ENCODE measurements at places on chromosomes 7 and 10. TPM values are rescaled to one million over a fixed set of nuclear protein-coding genes. Genes with fewer than 3 reads are reported as not detected.
A peak's percentile ranks its signal among the peaks of the same experiment; 100 is the strongest.

The ACSM6 gene
- not detected for total RNA-seq

The KLF14 gene
- not detected for total RNA-seq

The WAPL gene
- 25.1 TPM for total RNA-seq

The SUV39H2 gene
- total RNA-seq = 6.4 TPM

The POLR2J2 gene
- 4.2 TPM for total RNA-seq

The CCDC172 gene
- not detected for total RNA-seq

The THSD7A gene
- 2.0 TPM for total RNA-seq

The OPALIN gene
- total RNA-seq = not detected

The ANAPC16 gene
- 155 TPM for total RNA-seq

The MET gene
- 16.7 TPM for total RNA-seq

DNA sequence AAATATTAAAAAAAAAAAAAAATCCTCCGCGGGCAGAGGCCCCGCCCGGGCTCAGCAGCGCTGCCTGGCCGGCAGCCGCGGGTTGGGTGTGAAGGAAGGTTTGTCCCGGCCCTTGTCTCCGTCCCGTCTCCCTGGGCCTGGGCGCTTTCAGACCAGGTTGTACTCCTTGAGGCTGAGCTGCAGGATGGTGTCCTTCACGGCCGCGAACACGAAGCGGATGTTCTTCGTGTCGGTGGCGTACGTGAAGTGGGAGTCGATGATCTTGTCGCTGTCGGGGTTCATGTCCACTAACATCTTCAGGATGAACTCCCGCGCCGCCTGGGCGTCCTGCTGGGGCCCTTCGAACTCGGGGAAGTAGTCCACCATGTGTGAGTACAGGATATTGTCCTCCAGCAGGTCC is 123.7 kb upstream of the KCTD7 start:
- DNase-seq = peak; percentile 18

- no peak for DNase-seq
Measured at GRCh38 chr7:80807166-80807900, 111.5 kb downstream of the SEMA3C start.

GRCh38 chr10:9254353-9254752 is 1199.9 kb downstream of the GATA3 start:
- DNase-seq = no peak

GRCh38 chr7:44185729-44186128 is 3.5 kb downstream of the GCK start:
- no peak for DNase-seq

DNA sequence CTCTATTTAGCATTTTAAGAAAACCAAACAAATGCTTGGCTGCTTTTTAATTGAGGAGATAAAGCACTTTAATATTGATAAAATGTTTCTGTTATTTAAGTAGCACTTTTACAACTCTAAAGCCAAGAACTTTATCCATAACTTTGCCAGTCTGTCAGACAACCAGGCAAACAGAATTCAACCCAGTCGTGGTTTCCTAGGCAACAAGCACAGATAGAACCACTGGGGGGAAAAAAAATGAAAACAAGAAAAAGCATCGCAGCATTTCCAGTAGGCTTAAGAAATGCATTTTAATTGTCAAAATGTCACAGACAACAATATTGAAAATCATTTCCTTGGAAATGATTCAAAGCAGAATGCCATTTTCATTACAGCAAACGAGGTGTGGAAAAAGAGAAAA is 323.4 kb downstream of the PARD3 start:
- no peak for DNase-seq

DNA sequence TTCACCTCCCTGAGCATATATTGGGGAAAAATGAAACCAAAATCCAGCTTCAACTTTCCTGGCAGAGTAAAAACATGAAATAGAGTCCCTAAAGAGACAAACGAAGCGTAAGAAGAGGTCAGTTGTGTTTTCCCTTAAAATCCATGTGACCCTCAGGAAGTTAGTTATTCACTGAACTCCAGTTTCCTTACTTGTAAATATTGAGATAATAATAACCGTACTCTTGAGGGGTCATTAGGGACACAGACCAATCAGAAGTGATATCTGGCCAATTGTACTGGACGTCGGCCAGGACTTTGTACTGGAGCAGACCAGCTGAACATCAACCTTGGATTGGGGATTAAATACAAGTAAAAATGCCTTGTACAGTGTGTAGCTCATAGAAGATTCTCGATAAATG is 167.0 kb downstream of the GATA3 start:
- DNase-seq = peak; percentile 37

DNA sequence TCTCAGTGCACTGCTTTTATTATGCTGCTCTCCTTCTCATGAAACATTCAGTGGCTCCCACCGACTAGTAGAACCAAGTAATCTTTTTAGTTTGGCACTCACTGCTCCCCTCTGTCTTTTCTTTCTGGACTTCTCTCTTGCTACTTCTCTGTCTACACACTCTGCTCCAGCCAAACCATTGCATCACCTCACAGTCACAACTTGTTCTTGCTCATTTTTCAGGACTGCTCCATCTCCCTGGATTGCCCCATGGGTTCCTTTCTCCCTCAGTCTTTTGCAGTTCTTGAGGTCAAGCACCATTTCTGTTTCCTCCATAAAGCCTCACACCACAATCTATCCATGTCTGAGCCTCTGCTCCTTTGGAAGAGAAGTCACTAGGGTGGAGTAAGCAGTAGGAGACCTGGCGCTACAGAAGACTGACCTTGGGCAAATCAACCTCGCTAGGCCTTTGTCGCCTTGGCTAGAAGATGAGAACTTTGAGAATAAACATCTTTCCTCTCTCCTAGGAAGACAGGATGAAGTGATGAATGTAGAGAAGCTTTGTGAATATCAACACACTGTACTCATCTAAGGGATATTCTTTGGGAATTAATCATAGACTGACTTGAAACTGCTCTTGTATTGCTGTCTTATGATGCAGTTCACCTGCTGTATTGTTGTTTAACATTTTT is 186.2 kb downstream of the LRMDA start:
- peak; percentile 52 for DNase-seq

GRCh38 chr10:119312241-119312640 is 104.9 kb downstream of the GRK5 start:
- no peak for DNase-seq

DNA sequence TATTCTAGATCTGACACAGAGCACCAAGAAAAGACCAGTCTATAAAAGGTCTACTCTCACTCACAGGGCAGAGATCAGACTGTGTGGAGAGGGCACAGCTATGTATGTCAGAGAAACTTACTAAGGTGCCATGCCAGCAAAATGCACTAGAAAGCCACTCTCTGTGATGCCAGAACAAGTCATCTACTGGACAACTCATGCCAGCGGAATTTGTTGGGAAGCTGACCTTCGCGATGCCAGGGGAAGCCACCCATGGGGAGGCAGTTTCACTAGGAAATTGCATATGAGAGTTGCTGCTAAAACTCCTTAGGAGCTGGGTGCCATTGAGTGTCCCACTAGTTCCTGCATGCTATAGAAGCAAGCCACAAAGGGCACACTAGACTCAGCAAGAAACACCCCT is 58.5 kb downstream of the MICU1 start:
- DNase-seq = peak; percentile 35

- no peak for DNase-seq
Measured at GRCh38 chr10:91565226-91565625, 67.6 kb downstream of the PPP1R3C start.

DNA sequence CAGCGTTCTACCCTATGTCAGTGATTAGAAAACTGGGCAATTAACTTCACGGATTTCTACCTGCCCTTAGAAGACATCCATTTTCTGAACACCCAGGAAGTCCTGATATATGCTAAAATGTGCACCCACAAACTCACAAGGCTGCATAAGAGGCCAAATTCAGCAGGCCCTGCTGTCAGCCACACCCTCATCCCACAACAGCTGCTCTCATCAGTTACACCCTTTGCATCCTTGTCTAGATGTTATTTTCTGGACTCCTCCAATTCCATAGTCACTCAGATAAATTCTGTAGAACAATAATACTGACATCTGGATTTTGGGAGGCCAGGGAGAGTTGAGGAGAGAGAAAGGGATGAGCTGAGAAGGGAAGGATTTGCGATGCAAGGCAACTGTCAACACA is 208.9 kb downstream of the TAX1BP1 start:
- DNase-seq = no peak

- peak; percentile 40 for DNase-seq
Measured at GRCh38 chr10:649798-650440, 39.5 kb downstream of the DIP2C start.

- peak; percentile 50 for DNase-seq
Measured at GRCh38 chr10:61899997-61900828, 1.3 kb upstream of the ARID5B start.

GRCh38 chr10:68301790-68302502 is 29.9 kb upstream of the HNRNPH3 start:
- no peak for DNase-seq

DNA sequence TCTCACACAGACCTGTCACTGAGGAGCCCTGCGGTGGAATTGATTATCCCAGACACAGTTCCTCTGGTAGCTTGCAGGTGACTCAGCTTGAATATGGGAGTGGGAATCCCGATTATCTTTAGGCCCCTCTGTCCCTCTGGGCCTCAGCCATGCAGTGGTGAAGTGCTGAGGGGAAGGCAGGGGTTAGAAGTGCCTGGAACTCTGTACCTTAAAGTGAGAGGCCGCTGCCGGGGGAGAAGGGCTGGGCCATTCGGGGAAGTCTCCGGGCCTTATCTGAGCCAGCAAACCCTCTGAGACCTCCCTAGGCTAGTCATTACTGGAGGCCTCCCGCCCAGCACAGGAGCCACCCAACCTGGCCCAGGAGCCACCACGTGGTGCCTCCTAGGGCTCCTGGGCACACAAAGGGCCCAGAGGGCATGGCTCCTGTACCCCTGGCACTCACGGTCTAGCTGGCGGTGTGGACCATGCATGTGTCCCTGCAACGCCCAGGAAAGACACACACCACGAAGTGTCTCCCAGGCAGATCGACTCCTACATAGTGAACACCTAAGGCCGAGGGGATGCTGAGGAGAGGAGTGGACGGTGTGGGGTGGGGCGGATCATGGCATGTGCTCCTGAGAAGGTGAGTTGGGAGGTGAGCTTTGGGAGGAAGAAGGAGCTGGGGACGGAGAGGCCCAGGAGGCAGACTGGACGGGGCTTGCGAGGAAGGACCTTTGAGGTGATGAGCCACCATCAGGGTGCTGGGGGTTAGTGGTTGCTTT is 56.2 kb downstream of the HK1 start:
- DNase-seq = no peak

DNA sequence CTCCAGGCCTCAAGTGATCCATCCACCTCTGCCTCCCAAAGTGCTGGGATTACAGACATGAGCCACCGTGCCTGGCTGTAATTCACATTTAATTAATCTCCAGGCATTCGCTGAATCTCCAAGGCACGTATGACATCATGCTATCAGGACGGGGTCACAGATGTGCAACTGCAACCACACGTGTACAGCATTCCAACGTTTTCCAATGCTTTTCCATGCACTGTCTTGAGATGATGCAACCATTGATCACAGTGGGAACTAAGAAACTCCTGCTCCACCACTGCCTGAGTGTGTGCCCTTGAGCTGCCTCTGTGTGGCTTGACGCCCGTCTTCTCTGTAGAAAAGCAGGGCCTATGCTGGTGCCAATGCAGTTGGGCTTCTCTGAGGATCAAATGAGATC is 119.8 kb upstream of the LYZL2 start:
- no peak for DNase-seq

GRCh38 chr10:125846894-125847293 is 23.5 kb downstream of the BCCIP start:
- DNase-seq = no peak

- no peak for DNase-seq
Measured at GRCh38 chr7:48052748-48053147, 17.4 kb downstream of the C7orf57 start.

DNA sequence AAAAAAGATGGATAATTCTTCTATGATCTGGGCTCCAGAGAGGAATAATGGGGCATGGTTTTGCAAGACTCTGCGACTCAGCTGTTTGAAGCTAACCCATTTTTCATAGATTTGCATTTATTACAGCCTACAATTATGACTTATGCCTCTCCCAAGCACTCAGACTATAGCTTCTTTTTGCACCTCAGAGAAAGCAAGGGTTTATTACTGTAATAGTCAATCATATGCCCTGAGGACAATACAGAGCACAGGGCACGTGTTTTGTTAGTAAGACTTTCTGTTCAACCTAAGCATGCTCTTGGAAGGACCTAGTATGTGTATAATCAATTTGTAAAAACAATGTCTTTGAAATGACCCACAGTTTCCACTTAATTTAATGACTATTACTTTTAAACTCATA is 221.2 kb downstream of the PARD3 start:
- no peak for DNase-seq

DNA sequence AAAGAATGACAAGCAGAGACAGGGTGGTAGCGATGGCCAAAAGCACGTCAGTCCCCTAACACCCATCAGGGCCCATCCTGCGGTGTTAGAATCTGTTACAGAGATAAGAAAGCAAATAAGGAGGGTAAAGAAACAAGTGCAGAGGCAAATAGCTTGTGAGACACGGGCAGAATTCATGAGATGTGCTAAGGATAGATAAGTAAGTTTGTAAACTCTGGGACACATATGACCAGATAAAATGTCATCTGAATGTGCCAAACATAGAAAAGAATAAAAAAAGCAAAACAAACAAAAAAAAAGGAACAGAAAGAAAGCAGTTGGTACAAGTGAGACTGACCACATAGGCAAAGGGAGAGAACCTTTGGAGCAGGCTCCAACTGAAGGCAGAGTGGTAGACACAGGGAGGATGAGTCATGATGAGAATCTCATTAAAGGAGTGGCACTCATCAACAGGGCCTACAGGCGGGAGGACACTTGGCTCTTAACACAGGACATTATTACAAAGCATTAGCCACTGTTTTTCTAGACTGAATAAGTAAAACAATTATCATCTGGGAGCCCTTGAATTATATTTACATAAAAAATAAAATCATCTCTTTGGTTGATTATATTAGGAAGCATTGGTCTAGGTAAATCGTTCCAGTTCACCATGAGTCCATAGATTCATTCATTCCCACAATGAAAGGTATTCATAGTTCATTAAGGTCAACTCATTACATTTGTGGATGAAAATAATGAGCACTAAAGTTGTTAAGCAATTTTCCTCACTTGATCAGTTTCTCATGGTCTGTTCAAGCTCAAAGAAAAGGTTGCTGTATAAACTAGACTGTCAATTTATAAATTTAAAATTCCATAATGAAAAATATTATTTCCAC is 21.5 kb upstream of the EPHB6 start:
- DNase-seq = no peak

DNA sequence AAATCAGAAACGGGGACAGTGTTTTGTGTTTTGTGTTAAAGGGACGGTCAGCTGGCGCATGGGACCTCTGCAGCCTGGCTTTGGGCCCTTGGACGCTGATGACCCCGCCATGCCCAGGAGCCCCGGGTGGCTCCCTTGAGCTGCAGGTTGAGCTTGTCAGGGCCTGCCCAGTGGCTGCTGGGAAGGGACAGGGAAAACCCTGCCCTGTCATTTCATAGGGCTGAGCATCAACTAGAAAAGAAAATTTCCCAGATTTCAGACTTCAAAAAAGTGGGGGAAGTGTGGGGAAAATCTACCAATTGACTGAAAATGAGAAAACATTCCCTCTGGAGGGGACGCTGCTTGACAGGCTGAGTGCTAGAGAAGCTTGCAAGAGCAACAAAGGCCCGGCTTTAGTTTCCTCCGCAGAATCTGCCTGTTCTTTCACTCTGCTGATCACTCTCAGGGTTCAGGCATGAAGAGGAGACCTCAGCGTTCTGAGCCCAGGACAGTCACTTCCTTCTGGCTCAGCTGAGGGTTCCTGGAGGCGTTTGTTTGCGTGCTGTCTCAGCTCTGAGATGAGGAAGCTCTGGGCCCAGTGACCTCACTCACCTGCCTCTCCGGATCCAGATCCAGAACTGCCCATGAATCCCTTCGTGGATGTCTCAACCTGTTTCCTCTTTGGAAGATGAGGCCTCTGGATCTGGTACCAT is 18.6 kb upstream of the DNAJB6 start:
- no peak for DNase-seq

GRCh38 chr10:35925493-35925892 is 283.4 kb upstream of the FZD8 start:
- no peak for DNase-seq

All from left cardiac atrium (tissue), 4 donors.